ENCODE measurements at places on chromosomes 4 and X. TPM values are rescaled to one million over a fixed set of nuclear protein-coding genes. Genes with fewer than 3 reads are reported as not detected.

GRCh38 chr4:2651998-2652397 lies 104.1 kb downstream of the TNIP2 start:
- DNase-seq, result no peak

DNA sequence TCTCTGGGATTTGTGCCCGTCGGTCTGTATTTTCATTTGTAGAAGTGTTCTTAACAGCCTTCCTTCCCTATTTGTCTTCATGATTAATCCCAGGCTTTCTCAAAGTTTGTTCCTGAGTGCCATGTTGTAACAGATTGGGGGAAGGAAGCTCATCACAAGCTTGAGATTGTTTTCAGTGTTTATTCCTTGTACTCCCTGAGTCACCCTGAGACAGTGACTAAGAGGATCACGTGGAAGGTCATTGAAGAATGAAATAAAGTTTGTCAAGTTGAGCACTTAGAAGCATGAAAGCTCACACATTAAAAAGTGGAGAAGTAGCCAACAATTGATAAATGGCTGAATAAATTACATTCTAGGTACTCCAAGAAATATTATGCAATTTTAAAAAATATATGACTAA lies 153.5 kb upstream of the FAM241A start:
- DNase-seq, result peak; percentile 78

GRCh38 chr4:2757426-2757825 lies 1.3 kb upstream of the TNIP2 start:
- no peak for DNase-seq

DNA sequence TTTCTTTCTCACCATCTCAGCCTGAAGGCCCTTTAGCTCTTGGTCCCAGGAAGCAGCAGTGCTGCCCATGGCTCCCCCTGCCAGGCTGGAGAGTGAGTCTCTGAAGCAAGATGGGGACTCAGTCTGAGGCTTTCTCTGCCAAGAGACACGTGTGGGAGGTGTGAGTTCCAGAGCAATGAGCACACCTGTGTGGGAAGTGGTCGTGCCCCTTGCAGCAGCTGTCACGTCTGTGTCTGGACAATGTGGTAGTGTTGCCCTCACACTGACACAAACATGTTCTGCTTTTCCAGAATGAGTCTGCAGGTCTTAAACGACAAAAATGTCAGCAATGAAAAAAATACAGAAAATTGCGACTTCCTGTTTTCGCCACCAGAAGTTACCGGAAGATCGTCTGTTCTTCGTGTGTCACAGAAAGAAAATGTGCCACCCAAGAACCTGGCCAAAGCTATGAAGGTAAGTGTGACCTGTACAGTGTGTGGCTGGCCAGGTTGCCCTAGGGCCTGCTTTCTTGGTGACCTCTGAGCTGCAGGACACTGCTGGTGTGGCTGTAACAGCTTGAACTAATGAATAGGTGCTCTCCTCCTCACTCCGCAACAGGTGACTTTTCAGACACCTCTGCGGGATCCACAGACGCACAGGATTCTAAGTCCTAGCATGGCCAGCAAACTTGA lies 1.9 kb downstream of the TACC3 start:
- DNase-seq, result no peak

DNA sequence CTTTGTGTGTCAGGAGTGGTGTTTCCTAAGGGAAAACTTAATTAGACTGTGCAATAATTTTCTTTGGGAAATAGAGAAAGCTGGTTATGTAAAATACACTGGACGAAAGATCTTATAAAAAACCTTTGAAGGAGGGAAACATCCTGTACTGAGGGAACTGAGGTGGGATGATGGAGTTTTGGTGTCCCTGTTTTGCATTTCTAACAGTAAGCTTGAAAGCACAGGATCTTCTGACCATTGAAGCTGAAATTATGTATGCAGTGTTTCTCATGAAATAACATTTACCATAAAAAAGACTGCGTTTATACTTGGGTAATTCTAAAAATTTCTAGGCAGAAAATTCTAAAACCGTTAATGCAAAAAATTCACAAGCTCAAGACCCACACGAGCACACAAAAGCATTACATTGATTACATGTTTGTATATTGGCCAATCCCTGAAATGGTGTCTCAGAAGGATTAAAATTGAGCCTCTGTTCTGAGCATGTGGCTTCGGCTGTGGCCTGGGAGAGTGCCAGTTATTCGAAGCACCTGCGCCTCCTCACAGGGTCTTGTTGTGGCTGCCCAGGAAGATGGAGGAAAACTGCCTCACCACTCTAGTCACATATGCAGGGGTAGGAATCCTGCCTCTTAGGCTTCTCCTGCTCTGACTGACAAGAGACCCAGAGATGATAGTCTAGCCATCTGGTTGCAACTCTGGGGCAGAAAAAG lies 49.5 kb downstream of the JADE3 start:
- DNase-seq, result no peak

DNA sequence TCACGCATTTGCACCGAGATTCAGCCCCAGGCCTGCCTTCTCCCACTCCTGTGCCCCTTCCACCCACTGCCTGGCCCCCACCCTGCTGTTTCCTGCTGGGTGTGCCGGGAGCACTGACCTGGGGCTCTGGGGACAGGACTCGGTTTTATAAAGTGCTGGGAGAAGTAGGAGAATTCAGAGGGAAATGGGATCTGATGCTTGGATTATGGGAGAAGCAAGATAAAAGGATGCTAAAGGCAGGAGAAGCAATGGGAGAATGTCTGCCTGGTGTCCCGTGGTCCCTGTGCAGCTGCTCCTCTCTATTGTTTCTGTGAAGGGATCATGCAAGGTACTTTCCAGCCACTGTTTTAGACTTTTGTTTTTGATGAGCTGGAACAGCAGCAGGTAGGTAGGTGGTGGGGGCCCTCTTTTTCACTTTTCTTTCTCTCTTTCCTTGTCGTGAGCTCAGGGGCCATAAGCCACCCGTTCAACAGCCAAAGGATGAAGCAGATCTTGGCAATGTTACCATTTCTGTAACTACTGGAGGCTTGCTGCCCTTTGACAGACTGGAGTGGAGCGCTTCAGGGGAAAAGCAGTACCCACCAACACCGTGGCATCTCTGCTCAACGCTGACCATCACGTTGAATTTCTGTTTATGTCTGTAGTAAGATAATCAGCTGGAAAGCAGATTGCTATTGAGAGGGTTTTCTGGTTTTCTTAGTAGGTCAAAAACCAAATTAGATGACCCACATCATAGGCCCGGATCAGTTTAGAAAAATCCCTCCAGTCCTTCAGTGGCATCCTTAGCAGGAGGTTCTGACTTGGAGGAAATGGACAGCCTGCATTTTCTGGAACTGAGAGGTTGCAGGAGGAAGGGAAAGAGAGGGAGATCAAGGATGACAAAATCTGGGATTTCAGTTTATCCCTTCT lies 63.8 kb upstream of the ENPP6 start:
- DNase-seq, result no peak

DNA sequence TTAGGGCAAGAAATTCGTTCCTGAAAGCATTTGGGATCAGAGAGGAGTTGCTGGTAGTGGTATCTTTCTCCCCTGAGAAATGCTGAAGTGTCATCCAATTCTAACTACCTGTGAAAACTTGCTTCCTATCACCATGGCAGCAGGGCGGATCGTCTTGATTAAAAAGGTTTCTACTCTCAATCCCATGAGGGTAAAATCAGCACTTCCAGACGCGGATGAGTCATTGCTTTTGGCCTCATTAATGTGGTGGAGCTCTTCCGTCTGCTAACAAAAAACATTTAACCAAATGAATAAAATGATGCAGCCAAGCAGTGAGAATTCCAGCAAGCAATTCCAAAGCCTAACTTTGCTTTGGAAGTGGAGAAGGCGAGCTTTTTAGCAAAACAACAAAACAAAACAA lies 325.6 kb downstream of the CAMK2D start:
- DNase-seq, result peak; percentile 74

GRCh38 chrX:2928191-2928582 lies 952 bp downstream of the ARSD start:
- no peak for DNase-seq

GRCh38 chrX:69211701-69212100 lies 46.4 kb upstream of the PJA1 start:
- DNase-seq, result no peak

DNA sequence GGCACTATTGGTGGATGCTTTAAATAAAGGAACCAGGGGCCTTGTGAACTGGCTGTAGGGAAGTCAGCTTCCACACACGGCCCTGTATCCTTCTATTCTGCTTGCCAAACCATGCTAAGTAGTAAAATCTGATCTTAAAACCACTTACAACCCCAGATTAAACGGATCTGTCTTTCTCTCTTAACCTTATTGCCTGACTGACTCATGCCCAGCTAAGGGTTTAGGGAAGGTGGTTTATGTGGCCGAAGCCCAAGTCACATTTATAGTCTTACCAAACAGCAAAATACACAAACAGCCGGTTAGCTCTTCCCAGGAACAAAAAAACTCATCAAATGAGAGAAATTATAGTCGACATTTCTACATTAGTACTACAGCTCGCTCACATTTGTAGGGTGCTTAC lies 988.4 kb upstream of the TENM3 start:
- DNase-seq, result peak; percentile 57

DNA sequence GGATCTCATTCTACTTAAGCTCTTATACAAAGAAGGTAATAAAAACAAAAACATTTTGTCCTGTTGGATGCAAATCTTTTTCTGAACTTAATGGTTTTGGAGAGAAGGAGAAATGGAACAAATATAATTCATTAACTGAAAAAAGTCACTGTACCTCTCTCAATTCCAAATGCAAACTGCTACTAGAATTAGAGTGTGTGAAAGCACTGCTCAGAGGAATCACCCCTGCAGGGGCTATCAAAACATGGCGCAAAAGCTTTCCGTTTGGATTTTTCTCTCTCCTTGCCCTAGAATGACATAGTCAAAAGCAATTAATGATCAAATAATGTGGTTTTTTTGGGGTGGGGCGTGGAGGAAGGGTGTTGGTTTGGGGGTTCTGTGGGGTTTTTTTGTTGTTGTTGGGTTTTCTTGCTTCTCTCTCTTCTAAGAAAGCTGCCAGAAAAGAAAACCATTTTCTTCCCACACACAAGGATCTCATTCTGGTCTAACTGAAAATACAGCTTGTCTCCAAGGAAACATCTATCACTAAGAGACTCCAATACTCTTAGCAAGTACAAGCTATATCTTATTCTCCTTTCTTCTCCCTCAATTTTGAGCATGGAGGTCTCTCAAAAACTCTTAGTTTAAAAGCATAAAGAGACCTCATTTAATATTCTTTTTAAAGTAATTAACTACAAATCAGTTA lies 41.6 kb downstream of the USP46 start:
- DNase-seq, result no peak

- DNase-seq, result no peak
Measured at GRCh38 chr4:186200516-186200915, 9.1 kb downstream of the CYP4V2 start.

DNA sequence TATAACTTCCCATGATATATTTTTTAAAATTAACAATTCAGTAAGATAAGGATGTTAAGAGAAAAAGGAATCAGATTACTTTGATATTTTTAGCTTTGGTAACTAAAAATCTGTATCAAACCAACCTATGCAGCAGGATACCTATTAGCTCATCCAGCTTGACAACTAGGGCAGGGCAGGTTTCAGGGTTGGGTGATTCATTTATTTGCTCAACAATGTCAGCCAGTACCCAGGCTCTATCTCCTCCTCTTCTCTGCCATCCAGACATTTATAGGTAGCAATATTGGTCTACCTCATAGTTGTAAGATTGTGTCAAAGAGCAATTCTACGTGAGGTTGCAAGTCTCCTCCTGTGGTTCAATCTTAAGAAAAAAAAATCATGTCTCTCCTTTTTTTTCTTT lies 421.9 kb downstream of the ANKRD50 start:
- DNase-seq, result no peak

GRCh38 chr4:127856813-127857447 lies 23.8 kb upstream of the PLK4 start:
- peak; percentile 71 for DNase-seq

- DNase-seq, result no peak
Measured at GRCh38 chr4:96380106-96380505, 540.2 kb downstream of the PDHA2 start.

GRCh38 chrX:70254063-70254400 lies 6.0 kb downstream of the P2RY4 start:
- no peak for DNase-seq

- no peak for DNase-seq
Measured at GRCh38 chr4:11014199-11014598, 329.6 kb upstream of the CLNK start.

- no peak for DNase-seq
Measured at GRCh38 chrX:5774446-5774845, 454.2 kb downstream of the NLGN4X start.

DNA sequence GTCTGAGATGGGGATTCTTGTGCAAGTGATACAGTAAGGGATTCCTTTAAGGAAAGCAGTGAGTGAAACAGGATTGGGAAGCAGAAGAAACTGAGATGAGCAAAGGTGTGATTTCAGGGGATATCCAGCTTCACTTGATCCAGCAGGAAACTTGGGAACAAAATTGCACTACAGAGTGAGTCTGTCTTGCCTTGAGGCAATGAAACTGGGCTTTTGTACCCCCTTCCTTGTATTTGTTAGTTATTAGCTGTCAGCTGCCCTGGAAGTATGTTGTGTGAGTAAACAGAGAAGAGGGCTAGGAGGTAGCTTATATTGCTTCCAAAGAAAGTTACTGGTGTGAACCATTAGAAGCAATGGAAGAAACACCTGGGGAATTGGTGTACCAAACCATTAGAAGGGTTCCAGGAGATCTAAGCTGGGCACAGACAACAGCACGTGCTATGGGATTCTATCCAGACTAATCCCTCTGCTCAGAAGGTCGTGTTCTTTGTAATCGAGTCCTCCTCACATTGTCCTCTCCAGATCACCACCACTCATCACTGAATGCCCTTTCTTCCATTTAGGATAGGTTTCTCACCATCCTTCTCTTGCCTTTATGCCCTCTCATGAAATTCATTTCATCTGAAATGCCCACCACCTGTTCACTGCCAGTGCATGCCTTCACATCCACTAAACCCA lies 76.0 kb downstream of the PDLIM5 start:
- DNase-seq, result no peak

- DNase-seq, result no peak
Measured at GRCh38 chr4:3689576-3690550, 76.3 kb upstream of the ADRA2C start.

DNA sequence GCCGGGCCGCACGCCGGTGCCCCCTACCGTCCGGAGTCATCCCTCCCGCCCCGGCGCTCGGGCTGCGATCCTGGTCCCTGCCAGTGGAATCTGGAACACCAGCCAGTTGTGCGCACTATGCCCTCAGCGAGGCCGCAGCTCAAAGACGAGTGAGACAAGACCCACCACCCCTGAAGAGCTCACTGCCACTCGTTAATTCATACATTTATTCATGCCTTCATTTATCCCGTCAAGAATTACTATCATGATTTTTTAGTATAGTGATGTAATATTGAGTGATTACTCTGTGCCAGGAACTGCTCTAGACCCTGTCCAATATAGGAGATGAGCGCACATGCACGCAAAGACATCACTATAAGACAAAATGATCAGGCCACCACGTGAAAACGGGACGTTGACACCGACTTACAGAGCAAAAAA lies 247 bp upstream of the PPA2 start:
- no peak for DNase-seq

- DNase-seq, result peak; percentile 46
Measured at GRCh38 chr4:40121515-40121914, 64.9 kb downstream of the N4BP2 start.

GRCh38 chrX:84956304-84956703 lies 47.4 kb upstream of the APOOL start:
- no peak for DNase-seq

ADH7 gene
- not detected for total RNA-seq

C4orf50 gene
- 0.02 TPM for total RNA-seq

PLS3 gene
- 161 TPM for total RNA-seq

MAGEC1 gene
- 6.7 TPM for total RNA-seq

DRD5 gene
- total RNA-seq, result not detected

SPANXN3 gene
- not detected for total RNA-seq

NIPAL1 gene
- total RNA-seq, result 1.5 TPM
